ENCODE measurements at places on chromosomes 1 and 21. TPM values are rescaled to one million over a fixed set of nuclear protein-coding genes. Genes with fewer than 3 reads are reported as not detected.
A peak's percentile ranks its signal among the peaks of the same experiment; 100 is the strongest.

- H3K4me1 ChIP-seq, result no peaks in the 10 kb centered on the region
- DNase-seq, result no peak
- no peaks in the 10 kb centered on the region for H3K27me3 ChIP-seq
- peak overlapping the region; percentile 19 for H3K27ac ChIP-seq
These were observed 20.0 kb upstream of the ITLN1 start for GRCh38 chr1:160904783-160905616.

- H3K27ac ChIP-seq, result no peak overlapping the region
- DNase-seq, result no peak
- no peaks in the 10 kb centered on the region for H3K36me3 ChIP-seq
These were observed 589.9 kb downstream of the ADGRL2 start for GRCh38 chr1:82390627-82391026.

Gene UBL4B
- not detected for total RNA-seq

- H3K4me3 ChIP-seq, result no peak overlapping the region
- H3K27ac ChIP-seq, result no peak overlapping the region
- no peaks in the 10 kb centered on the region for H3K27me3 ChIP-seq
- peaks cover 13% of the 10 kb centered on the region for H3K4me1 ChIP-seq
- no peak for DNase-seq
- peaks cover 9% of the 10 kb centered on the region for H3K36me3 ChIP-seq
These were observed 344.6 kb downstream of the RYR2 start for GRCh38 chr1:237386362-237387143.

Gene SPATA6
- total RNA-seq, result 4.5 TPM

GRCh38 chr1:157490467-157491165, 61.7 kb downstream of the FCRL5 start:
- no peaks in the 10 kb centered on the region for H3K27me3 ChIP-seq
- no peak overlapping the region for H3K4me3 ChIP-seq
- no peak overlapping the region for H3K27ac ChIP-seq
- no peaks in the 10 kb centered on the region for H3K4me1 ChIP-seq
- no peaks in the 10 kb centered on the region for H3K36me3 ChIP-seq

DNA sequence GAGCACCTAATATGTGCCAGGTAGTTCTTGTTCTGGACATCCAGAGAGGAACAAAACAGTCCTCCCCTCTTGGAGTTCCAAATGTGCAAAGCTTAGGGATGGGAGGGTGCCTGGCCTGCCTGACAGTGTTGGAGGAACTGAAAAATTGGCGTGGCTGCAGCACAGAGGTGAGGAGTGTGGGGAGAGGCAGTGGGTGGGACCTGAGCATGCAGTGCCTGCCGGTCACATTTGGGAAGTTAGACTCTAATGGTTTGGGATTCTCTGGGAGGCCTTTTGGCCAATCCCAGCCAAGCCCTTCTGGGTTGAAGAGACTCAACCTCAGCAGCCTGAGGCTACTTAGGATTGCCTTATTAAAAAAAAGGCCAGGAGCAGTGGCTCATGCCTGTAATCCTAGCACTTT, 2.3 kb upstream of the TCEA3 start:
- H3K27me3 ChIP-seq, result no peaks in the 10 kb centered on the region
- no peak overlapping the region for H3K27ac ChIP-seq
- no peaks in the 10 kb centered on the region for H3K4me1 ChIP-seq

GRCh38 chr1:19028110-19028509, 71.6 kb upstream of the IFFO2 start:
- no peaks in the 10 kb centered on the region for H3K36me3 ChIP-seq
- no peaks in the 10 kb centered on the region for H3K27me3 ChIP-seq
- no peak overlapping the region for H3K27ac ChIP-seq
- no peak for DNase-seq

GRCh38 chr1:184980726-184981125, 6.4 kb upstream of the NIBAN1 start:
- H3K27me3 ChIP-seq, result no peaks in the 10 kb centered on the region
- H3K27ac ChIP-seq, result no peak overlapping the region
- H3K4me3 ChIP-seq, result no peak overlapping the region
- no peak for DNase-seq
- no peaks in the 10 kb centered on the region for H3K36me3 ChIP-seq

GRCh38 chr1:166511761-166512160, 327.5 kb upstream of the POGK start:
- H3K36me3 ChIP-seq, result no peaks in the 10 kb centered on the region
- no peak overlapping the region for H3K27ac ChIP-seq
- no peak overlapping the region for H3K4me3 ChIP-seq
- no peak for DNase-seq
- H3K27me3 ChIP-seq, result no peaks in the 10 kb centered on the region
- no peaks in the 10 kb centered on the region for H3K4me1 ChIP-seq

DNA sequence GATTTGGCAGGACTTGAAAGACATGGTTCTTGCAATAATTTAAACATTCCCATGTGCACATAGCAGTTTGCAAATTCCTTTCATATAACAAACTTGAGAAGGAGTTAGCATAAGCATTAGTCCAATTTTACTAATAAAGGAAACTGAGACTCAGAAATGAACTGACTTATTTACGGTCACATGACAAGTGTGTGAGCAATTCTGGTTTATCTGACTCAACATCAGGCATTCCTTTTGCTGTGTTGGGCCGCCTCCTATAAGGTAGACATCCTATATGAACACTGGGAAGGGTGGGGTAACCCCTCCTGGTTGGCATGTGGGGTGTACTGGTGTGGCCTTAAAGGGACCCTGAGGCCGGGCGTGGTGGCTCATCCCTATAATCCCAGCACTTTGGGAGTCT, 8.5 kb upstream of the CPT2 start:
- no peak for DNase-seq
- H3K4me3 ChIP-seq, result no peak overlapping the region
- H3K27me3 ChIP-seq, result no peaks in the 10 kb centered on the region
- H3K4me1 ChIP-seq, result no peaks in the 10 kb centered on the region
- H3K36me3 ChIP-seq, result no peaks in the 10 kb centered on the region
- no peak overlapping the region for H3K27ac ChIP-seq

Data from right atrium auricular region (tissue), 2 donors.